ENCODE measurements at places on chromosomes 16 and 17.

DNA sequence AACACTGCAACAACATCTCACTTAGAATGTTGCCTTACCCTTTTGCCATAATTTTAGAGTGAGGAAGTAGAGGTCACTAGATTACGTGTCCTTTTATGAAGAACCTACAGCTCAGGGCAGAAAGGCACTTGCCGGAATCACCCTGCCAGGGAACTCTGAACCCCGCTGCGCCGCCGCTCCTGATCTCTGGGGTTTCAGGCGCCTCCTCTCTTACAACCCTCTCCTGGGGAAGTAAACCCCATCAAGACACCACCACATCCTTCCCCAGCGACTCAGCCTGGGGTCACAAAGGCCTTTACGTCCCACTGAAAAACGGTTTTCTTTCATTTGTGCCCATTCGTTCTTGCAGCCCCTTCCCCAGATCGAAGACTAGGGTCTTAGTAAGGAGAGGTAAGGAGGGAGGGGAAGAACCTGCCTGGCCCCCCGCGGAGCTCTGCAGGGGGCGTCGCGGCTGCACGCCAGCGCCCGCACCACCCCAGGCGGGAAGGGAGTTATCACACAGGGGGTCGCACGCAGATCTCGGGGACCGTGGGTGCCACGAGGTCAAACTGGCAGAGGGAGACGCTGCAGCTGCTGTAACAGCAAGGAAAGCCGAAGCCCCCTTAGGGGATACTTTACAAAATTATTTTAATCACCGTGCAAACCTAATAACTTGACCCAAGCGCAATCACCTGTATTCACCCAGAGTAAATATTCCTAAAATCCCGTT, 1.0 kb upstream of the HLF start:
- DNase-seq, result no peak

- no peak for DNase-seq
These were observed 1.1 kb downstream of the ACSF2 start for GRCh38 chr17:50426814-50427787.

DNA sequence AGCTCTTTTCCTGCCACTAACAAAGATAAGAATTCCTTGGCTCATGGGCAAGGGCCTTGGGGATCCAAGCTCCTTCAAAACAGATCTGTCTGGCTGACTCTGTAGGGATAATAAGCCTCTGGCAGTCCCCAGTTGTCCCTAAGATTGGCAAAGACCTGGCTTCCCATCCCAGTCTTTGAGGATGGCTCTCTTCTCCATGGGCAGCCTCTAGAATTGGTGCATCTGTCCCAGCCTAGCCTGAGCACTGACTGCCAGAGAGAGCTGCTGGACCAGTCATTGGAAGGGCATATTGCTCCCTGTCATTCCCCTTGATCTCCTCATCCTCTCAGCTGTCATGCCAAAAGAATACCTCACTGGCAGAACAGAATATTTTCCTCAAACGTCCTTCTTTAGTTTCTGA, 13.2 kb upstream of the CUEDC1 start:
- no peak for DNase-seq

DNA sequence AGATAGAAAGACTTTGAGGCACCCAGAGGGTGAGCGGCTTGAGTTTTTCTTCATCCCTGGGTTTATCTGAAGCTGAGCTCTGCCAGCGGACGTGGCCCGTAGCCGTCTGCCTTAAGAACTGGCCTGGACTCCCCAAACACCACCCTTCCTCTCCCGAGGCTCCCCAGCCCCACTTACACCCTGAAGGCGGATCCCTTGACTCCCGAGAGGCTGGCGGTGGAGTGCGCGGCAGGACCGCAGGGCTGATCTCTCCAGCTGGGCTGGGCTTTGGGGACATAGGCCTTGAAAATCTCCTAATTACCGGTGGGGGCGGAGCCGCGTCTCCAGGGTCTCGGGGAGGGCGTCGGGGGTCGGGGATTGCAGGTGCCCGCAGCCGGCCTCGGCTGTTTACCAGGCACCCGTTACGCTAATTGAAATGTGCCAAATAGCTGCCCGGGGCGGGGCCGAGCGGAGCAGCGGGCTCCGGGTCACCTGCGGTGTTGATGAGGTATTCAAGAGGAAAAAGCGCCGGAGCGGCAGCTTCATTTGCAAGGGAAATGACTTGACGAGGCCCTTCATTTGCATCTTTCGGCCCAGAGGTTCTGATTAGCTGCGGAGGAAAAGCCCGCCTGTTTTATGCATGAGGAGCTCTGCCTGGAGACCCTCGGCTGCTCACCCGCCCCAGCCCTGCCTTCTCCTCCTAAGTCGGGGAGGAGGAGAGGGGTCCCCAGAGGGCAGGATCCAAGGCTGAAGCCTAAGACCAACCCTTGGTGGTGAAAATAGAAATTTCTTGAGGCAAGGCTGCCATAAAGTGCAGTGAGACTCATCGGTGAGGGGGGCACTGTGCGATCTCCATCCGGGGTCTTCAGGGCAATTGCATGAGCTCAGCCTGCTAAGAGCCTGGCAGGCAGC, 100.7 kb downstream of the MGAT5B start:
- no peak for DNase-seq

GRCh38 chr17:36647636-36648035, 46.3 kb downstream of the MRM1 start:
- DNase-seq, result no peak

DNA sequence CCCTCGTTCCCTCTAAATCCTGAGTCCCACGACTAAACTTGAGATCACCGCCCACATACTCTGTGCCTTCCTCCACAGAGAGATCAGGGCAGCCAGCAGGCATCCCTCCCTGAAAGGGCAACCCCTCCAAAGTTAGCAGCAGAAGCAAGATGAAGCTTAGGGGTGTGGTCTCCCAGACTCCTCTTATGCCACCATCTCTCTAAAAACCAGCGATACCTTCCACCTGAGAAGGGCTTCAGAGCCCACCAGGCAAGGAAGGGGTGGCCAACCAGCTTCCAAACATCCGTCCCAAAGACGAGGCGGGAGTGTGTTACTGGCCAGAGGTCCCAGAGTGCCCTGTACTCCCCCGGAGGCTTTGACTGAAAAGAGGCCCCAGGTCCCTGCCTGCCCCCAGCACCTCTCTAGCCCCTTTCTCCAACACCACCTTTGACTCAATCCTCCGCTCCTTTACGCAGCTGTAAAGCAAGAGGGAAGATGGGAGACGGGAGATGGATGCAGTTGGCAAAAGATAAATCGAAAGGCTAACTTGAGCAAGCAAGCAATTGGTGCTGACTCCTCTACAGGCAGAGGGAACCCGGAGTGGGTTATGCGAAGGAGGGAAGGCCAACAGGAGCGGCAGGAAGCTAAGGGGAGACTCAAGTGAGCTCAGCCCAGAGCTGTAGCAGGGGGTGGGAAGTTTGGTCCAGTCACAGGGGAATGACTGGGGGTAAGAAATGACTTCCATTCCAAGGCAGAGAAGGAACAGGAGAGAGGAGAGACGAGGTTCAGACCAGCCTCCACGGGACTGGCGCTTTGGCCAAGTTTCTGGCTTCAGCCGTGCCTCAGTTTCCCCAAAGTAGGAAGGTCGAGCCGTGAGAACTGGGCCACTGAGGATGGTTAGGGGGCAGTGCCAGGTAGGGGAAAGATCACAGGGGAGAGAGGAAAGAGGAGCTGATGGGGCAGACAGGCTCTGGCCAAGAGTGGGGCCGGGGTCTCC, 1.0 kb downstream of the ST3GAL2 start:
- no peak for DNase-seq

Measured in right forelimb (tissue), 1 donor.